ENCODE measurements at places on chromosomes 6 and 20.

- no peak for DNase-seq
Measured at GRCh38 chr6:25606151-25606550, 45.9 kb upstream of the SCGN start.

DNA sequence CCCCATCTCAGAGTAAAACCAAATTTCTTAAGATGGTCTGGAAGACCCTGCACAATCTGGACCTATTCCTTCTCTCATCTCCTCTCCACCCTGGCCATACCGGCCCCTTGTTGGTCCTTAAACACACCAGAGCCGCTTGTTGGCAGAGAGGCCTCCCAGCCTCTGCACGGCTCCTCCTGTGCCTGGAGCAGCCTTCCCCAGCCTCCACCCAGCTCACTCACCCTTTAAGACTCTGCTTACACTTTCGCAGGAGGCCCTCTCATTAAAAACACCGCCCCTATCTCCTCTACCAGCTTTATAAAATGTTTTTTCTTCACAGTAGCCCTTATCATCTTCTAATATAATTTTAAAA lies 49.8 kb downstream of the BANF2 start:
- no peak for DNase-seq

- no peak for DNase-seq
Measured at GRCh38 chr20:18321976-18322950, 33.9 kb downstream of the ZNF133 start.

GRCh38 chr6:147509891-147510290 lies 1.4 kb downstream of the SAMD5 start:
- DNase-seq = no peak

DNA sequence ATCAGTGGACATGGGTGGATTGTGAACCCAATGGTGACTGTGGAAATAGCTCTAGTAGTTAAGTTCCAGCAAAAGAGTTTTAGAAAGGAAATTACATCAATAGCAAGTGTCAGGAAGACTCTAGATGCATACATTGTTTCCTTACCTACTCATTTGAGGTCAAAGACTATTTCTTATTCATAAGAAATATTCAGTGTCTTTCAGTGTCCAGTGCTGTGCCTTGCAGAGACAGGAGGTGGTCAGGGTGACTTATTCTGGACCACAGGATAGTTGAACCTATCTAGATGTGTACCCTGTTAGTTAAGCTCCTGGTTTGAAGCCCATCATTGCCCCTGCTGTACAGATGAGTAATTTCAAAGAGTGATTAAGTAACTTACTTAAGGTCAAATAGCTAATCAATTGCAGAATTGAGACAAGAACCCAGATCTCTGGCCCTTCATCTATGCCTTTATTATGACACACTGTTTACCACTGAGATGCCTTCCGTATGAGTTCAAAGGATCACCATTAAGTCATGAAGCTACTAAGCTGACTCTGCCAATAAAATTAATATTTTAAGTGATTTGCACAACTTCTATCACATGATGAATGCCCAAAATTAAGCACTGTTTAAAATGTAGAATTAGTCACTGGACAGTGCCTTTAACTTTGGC lies 136.1 kb downstream of the PDSS2 start:
- no peak for DNase-seq

GRCh38 chr6:52976591-52977035 lies 18.5 kb downstream of the GSTA4 start:
- DNase-seq = no peak

DNA sequence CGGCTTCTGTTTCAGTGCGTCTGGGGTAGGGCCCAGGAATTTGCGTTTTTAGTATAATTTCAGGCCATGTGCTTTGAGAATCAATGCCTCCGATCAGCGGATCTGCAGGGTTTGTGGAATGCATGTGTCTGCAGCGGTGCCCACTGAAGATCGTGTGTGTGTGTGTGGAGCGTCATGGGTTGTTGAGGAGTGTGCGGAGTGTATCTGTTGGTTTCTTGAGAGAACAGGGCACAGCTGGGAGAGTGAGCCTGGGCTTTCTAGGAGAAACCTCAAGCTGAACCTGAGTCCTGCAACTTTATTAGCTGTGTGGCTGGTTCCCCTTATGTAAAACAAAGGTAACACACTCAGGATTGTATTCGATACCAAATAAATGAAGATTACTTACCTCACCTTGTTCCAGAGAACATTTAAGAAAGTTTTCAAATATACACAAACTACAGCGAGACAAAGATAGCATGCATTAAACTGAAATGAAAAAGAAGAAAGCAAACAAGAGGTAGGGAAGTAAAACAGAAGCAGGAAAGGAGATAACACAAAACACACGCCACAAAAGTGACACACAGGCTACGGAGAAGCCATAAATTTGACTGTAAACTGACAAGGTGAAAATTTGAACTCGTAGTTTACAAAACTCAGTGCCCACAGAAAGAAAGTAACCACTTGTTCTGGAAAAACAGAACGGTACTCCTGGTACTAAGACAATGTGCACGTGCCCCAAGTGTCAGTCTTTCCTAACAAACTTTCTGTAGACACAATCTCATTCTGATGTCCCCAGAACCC lies 28.8 kb downstream of the PDE10A start:
- no peak for DNase-seq

DNA sequence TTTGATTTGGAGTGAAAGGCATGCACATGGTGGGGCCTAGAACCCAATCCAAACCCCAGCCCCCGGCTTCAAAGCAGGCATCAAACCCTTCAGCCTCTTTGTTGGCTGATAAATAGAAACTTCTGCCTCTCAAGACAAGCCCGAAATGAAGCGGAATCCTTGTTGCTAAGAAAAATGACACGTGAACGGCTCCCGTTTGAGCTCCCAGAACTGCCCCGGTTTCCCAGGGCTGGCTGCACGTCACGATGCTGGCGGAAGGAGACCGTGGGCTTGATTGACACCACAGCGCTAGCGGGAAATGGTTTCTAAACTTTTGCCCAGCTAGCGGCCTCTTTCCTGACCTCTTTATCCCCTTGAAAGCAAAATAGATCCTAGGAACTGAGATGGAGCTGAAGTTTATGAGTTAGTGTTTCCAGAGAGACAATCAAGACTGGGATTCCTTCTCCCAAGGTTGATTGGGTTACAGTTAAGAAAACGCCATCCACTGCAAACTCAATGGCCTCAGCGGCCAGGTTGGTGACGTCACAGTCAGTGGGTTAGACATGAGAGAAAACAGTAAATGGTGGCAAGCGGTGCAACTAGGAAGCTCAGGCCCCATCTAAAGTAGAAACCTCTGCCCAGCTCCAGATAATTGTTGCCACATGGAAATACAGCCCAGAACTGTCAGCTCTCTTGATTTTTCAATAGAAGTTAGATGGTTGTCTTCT lies 117.0 kb downstream of the ANKRD60 start:
- DNase-seq = peak; percentile 32

- no peak for DNase-seq
Measured at GRCh38 chr20:16760431-16761304, 12.5 kb downstream of the OTOR start.

DNA sequence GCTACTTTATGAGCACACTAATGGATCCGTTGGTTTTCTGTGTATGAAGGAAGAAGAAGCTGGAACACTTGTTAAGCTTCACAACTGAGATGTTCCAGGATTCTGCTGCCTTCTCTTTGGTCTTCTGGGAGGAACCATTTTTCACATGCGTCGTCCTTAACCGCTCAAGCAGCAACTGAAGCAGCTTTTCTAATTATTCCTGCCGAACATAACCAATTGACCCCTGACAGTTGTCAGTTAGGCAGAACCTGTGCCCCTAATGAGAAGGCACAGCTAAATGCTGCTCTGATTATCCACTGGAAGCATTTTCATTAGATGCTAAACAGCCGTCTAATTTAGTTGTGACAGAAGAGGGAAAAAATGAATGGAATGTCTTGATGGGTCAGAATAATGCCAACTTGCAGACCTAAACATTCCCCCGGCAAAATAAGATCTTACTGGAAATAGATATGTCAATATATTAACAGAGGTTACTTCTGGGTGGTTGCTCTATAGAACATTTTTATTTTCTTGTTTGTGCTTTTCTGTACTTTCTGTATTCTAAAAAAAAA lies 85.0 kb upstream of the SMLR1 start:
- no peak for DNase-seq

DNA sequence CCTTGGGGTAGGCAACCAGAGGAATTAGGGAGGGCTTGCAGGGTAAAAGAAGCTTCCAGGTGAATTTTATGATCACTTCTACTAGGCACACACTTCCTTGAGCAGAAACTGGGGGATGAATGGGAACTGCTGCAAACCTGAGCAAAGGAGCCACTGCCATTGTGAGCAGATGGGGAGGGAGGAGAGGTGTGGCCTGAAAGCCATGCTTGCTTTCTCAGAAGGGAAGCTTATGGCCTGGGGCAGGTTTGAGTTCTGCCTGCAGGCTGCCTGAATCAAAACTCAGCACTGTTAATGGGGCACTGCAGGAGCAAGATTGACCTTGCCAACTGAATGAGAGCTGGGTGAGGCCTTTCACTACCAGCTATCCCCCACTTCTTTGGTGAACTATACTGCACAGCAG lies 328.1 kb downstream of the NKAIN2 start:
- DNase-seq = no peak

- DNase-seq = no peak
Measured at GRCh38 chr6:87922947-87923330, 124.7 kb upstream of the SPACA1 start.

DNA sequence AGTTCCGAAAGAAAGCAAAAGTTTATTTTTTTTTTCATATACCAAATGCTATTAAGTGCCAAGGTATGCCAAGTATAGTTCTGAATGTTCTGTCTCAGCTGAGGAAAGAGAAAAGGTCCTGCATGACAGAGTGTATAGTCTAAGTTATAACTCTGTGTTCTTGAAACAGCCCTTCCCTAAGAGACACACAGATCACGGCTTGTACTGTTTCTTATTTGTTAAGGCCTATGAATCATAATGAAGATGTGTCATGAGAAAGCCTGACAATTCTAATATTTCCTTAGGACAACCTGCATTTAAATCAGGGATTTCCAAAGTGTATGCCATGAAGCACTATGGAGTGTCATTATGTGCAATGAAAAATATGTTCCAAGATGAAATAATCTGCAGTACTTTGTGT lies 538.7 kb upstream of the CDH4 start:
- DNase-seq = no peak

DNA sequence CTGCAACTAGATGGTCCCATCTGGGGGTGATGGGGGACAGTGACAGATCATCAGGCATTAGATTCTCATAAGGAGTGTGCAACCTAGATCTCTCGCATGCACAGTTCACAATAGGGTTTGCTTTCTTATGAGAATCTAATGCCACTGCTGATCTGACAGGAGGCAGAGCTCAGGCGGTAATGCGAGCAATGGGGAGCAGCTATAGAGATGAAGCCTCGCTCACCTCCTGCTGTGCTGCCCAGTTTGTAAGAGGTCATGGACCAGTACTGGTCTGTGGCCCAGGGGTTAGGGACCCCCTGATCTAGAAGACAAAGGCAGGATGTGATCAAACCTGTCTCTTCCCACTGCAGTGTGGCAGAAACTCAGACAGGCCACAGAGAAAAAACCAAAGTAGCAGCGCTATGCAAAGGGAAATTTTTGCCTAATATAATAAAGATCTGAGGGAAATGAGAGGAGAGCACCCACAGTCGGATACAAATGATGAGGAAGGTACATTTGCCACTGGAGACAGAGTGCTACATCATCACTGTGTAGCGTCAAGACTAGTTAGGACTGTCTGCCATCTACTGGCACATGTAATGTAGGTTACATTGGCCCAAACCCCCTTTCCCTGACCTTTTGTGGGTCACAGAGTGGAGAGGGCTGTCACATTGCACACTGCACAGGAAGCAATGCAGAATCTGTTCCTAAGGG lies 4.1 kb upstream of the LY86 start:
- no peak for DNase-seq

DNA sequence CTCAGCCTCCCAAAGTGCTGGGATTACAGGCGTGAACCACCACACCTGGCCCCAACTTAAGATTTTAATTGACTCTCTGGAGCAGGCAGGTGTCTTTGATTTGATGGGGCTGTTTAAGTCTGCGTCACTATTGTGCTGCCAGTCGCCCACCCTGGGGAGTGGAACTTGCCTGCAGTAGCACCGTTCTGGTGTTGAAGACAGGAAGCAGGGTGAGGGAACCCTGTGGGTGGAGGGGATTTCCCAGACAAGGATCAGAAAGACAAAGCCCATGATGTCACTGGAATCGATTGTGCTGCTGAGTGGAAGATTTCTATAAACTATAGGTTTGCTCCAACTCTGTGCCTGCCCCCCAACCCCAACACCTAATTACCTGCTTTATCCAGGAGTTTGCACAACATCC lies 11.0 kb downstream of the ALDH8A1 start:
- no peak for DNase-seq

- DNase-seq = no peak
Measured at GRCh38 chr20:37702403-37703034, 8.7 kb downstream of the CTNNBL1 start.

DNA sequence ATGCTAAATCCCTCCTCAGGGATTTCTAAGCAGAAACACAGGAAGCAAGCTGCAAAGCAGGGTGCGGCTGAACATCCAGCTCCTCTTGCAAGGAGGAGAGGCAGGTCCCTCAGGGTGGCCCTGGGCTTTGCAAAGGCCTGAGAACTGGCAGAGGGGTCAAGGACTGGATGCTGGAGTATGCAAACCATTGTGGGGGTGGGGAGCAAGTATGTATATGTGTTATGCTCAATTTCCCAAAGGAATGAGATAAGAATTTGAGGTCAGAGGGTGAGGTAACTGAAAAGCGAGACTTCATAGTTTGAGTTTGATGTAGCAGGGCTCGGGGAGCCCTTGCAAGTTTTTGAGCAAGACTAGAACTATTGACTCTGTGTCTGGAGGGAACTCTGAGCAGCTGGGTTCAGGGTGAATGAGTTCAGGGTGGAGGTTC lies 11.2 kb downstream of the SLC22A2 start:
- DNase-seq = no peak

- DNase-seq = no peak
Measured at GRCh38 chr6:38676236-38676973, 26.5 kb downstream of the GLO1 start.

- no peak for DNase-seq
Measured at GRCh38 chr6:143745166-143746133, 67.7 kb downstream of the PHACTR2 start.

- no peak for DNase-seq
Measured at GRCh38 chr6:163460307-163460782, 45.8 kb downstream of the QKI start.

DNA sequence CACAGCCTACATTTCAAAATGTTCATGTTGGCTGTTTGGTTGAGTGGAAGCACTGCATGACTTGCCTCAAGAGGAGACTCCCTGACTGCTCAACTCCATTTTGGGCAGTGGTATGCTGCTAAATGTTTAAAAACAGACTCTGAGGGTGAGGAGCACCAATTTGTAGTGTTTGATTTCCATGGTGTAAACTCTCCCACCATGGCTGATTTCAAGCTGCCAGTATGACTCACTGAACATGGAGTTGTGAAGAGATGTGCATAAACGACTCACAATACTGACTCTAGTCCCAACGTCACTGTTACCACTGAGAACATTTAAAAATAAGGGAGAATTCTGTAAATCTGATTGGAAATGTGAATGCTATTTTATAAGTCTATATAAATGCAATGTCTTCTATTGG lies 70.4 kb downstream of the BACH2 start:
- no peak for DNase-seq
